ENCODE measurements at places on chromosomes 3 and 15.

DNA sequence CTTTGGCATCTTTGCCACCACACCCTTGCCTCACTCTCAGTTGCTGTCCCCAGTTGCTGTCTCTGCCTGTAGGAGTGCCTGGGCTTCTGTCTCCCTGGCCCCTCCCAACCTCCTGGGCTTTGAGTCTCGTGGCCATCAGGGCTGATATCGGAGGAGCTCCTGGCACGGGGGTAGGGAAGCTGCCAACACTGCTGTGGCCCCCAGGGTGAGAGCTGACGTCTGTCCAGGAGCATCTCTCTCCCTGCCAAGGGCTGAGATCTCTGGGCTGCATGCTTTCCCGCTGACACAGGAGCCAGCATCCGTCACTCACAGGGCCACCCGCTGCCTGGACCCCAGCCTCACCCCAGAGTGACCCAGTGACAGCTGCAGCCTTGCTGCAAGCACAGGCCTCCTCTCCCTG, 47.4 kb downstream of the EXOG start:
- no peak for DNase-seq

DNA sequence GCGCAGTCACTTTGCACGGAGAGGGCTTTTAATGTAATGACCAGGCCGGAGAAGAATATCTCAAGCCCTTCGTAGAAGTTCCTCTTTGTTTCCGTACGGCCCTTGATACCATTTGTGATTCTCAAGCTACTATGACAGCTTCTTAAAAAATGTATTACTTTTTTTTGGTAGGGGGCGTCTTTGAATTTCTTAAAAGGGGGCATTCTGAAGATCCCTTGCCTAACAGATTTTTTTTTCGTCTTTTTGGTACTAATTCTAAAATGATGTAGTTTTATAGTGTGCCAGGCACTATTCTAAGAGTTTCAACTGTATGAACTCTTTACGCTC, 614.0 kb downstream of the MCTP2 start:
- no peak for DNase-seq

- DNase-seq, result peak; percentile 84
Observed at GRCh38 chr3:4303187-4304123, at the start of gene SETMAR. Gene SETMAR (plus strand): TSS chr3:4303369. CDS start chr3:4303371, 2 bp downstream.

DNA sequence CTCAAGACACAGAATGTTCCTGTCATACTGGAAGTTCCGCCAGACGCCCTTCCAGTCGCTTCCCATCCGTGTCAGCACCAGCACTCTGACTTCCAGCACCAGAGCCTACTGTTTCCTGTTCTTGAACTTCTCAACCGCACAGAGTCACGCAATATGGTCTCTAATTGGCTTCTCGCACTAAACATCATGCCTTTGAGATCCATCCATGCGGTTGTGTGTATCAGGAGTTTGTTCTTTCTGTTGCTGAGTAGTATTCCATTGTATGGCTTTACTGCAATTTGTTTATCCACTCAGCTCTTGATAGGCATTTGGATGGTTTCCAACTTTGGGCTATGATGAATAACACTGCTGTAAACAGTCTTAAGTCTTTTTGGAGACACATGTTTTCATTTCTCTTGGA, 112.1 kb downstream of the LRRK1 start:
- DNase-seq, result no peak

GRCh38 chr3:93992207-93992606, 12.3 kb downstream of the ARL13B start:
- DNase-seq, result no peak

DNA sequence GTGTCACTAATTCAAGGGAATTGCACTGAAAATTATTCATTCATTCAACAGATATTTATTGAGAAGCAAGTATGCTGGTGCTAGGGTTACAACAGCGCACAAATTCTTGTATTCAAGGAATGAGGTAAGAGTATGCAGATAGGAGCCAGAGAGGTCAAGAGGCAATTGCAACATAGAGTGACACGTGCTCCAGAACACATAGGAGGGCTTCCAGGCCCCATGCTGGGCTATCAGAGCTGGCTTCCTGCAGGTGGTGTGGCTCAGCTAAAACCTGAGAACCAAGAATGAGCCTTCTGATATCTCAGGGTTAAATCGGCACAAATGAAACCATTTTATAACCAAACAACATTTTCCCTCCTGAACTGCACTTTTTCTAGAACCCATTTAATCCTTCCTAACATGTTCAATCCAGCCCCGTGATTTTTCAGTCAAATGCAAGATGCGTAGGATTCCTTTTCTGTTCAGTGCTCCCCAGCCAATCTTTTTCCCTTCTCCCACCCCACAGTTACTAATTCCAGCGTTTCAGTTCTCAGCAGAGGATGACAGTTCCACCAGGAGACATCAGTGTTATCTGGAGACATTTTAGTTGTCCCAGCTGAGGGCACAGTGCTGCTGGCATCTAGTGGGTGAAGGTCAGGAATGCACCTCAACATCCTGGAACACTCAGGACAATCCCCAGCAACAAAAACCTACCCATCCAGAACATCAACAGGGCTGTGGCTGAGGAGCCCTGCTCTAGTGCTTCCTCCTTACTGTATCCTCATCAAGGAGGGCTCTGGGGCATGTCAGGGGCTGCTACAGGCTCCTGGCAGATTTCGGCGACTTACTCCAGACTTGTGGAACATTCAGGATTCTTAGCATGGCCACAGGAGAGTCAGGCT, 13.1 kb downstream of the CCR5AS start:
- no peak for DNase-seq

- no peak for DNase-seq
Observed at GRCh38 chr3:9169956-9170850, 79.2 kb downstream of the SRGAP3 start.

- DNase-seq, result no peak
Observed at GRCh38 chr3:86562090-86562489, 428.9 kb downstream of the VGLL3 start.

GRCh38 chr15:92043283-92043682, 189.8 kb downstream of the SLCO3A1 start:
- DNase-seq, result no peak

DNA sequence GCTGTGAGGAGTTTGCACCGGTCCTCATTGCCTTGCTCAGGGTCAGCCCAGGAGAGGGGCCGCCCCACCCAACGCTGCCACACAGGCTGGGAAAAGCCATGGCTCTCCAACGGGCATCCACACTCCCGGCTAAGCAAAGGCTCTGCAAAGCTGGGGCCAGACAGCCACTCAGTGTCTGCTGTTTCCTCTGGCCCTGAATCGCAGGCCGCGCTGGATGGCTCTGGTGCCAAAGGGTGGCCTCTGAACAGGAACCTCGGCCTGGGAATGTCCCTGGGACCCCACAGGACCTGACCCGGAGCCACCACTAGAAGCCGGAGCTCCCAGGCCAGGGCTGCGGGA, 42.9 kb downstream of the RPN1 start:
- DNase-seq, result no peak

DNA sequence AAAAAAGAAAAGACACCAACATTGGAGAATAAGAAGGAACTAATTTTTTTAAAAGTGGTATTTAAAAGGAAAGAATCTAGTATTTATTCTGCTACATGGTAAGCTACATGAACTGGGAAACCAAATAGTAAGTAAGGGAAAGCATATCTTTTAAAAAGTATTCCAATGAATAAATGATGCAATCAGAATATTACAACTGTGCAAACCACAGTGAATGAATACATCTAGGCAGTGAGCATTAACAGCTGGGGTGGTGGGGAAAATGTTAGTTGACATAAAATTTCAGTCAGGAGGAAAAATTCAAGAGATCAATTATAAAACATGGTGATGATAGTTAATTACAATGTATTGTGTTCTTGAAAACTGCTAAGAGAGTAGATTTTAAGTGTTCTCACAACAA, 16.9 kb downstream of the ICE2 start:
- no peak for DNase-seq

- no peak for DNase-seq
Observed at GRCh38 chr3:179449636-179450035, 1.6 kb downstream of the GNB4 start.

GRCh38 chr3:122858373-122858772, 63.5 kb downstream of the SLC49A4 start:
- DNase-seq, result peak; percentile 4

DNA sequence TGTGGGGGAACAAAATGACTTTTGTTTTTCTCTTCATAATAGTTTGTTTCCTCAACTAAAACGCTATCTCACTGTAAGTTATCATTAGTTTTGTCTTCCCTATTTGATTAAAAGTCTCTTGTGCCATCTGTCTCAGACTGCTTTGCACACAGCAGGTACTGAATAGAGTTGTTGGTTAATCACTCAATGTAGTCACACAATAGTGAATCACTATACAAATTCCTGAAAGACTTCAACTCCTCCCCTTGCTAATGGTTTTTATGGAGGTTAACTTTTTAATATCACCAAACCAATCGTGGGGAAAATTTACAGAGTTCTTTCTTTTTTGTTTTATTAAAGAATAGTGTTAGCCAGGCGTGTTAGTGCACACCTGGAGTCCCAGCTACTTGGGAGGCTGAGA, 2.6 kb upstream of the NGLY1 start:
- no peak for DNase-seq

DNA sequence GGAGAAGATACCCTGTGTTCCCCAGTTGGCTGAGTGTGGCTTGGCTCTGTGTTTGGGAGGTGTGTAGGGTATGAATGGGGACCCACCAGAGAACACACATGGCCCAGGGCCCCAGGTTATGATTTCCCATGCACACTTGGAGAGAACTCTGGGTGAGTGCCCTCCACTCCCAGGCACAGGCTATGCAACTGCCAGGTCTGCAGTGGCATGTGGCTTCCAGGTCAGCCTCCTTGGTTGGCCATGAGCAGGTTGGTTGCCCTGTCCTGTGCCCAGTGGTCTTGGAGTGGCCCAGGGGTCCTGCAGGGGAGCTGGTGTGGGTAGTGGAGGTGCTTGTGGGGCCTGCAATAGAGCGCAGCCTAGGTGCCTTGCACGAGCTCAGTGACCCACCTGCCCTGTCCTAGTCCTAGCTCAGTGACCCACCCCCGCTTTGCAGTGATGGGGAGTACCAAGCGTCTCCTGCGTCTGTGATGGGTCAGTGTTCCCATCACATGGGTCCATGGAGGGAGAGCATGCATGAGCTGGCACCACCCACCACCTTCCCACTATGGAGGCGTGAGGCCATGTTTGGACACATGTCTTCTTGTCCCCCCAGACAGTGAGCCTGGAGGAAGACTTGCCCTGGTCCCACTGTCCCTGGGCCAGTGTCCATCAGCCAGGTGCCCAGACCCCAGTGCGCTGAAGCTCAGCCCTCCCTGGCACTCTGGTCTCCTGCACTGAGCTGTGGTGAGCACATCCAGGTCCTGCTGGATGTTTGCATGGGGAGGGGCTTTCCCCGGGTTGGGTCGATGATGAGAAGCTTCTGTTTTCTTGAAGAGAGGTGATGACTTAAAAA, 217.3 kb downstream of the SNRPN start:
- DNase-seq, result no peak

- no peak for DNase-seq
Observed at GRCh38 chr3:40754994-40755393, 230.2 kb downstream of the ZNF621 start.

GRCh38 chr3:99500485-99500884, 137.9 kb upstream of the COL8A1 start:
- no peak for DNase-seq

DNA sequence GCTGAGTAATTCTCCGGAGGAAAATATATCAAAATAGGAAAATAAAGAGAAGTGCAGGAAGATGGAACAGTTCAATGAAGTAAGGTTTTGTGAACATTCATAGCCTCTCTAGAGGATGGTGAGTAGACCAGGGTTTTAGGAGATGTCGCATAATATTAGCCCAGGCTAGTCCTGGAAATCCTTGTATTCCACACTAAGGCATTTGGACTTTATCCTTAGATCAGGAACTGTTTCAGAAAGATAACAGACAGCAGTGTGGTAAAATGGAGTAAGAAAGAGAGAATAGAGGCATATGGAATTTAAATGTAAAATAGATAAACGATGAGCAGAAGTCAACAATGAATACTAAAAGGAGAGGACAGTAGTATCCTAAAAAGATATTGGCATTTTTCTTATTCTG, 12.1 kb downstream of the COPB2 start:
- DNase-seq, result no peak

DNA sequence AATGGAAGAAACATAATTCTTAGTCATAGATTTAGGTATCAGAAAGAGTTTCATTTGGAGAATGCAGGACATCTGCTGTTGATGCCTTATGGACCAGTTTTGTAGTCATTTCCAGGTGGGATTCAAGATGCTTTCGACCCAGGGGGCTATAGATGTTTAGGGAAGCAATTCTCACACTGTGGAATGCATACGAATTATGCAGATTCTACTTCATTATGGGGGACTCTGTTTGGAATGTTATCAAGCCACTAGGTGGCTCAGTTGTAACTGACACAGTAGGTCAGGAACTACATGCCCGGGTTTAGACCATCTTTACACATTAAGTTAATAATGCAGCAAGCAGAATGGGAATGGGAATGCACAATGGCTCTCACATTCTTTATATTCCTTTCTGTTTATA, 1359.8 kb downstream of the ZPLD1 start:
- DNase-seq, result peak; percentile 3

- DNase-seq, result no peak
Observed at GRCh38 chr3:145182196-145182911, 978.6 kb downstream of the PLOD2 start.

GRCh38 chr15:81852411-81853149, 193.2 kb downstream of the MEX3B start:
- no peak for DNase-seq

DNA sequence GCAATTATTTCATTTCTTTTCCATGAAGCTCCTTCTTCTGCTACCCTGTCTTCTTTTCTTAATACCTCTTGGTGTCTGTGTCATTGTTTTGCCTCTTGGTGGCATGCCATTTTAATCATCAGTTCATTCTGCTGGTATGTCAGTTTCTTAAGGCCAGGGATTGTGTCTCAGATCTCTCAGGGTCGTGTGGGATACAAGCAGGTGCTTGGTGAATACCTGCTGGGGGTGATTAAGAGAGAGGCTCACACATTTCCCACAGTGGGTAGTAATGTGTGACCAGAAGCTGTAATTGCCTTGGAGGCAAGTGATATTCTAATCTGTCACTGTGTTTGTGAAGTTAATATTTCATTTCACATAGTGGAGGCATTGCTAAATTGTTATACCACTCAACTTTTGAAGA, 361.4 kb upstream of the TRIM42 start:
- no peak for DNase-seq

GRCh38 chr3:195889870-195890295, 18.5 kb downstream of the TNK2 start:
- no peak for DNase-seq

GRCh38 chr3:181292984-181293383, 303.4 kb upstream of the DNAJC19 start:
- no peak for DNase-seq

GRCh38 chr3:179330438-179330837, 7.6 kb downstream of the ZNF639 start:
- DNase-seq, result no peak

DNA sequence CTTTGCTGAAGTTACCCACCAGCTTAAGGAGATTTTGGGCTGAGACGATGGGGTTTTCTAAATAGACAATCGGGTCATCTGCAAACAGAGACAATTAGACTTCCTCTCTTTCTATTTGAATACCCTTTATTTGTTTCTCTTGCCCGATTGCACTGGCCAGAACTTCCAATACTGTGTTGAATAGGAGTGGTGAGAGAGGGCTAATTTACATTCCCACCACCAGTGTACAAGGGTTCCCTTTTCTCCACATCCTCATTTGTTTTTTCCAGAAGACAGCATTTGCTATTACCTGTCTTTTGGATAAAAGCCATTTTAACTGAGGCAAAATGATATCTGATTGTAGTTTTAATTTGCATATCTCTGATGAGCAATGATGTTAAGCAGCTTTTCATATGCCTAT, 329.9 kb upstream of the TPRG1 start:
- DNase-seq, result no peak
